Stimulated activated CD8-positive, alpha-beta memory T cell treated with anti-CD3 and anti-CD28 coated beads, Interleukin-4, amount 100 ng/mL, for 24 hours (primary cell): ENCODE measurements at places on chromosomes 5 and 9.

DNA sequence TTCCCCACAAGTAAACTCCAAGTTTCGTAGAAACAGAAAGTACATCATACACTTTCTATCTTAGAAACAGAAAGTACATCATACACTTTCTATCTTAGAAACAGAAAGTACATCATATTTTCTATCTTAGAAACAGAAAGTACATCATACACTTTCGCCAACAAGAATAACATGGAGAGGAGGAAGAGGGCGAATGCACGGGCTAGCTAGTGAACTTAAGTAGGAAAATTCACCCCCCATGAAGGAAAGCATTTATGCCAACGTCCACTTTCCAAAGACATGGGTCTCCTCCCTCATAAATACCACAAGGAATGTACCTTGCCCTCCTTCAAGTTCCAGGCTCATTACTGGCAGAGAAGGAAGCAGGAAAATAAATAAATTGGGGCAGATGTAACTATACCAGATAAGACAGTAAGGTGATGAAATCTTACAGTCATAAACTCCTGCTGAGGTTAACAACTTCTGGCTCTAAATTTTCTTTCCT is 64.7 kb downstream of the FRMD3 start:
- DNase-seq, result no peak

DNA sequence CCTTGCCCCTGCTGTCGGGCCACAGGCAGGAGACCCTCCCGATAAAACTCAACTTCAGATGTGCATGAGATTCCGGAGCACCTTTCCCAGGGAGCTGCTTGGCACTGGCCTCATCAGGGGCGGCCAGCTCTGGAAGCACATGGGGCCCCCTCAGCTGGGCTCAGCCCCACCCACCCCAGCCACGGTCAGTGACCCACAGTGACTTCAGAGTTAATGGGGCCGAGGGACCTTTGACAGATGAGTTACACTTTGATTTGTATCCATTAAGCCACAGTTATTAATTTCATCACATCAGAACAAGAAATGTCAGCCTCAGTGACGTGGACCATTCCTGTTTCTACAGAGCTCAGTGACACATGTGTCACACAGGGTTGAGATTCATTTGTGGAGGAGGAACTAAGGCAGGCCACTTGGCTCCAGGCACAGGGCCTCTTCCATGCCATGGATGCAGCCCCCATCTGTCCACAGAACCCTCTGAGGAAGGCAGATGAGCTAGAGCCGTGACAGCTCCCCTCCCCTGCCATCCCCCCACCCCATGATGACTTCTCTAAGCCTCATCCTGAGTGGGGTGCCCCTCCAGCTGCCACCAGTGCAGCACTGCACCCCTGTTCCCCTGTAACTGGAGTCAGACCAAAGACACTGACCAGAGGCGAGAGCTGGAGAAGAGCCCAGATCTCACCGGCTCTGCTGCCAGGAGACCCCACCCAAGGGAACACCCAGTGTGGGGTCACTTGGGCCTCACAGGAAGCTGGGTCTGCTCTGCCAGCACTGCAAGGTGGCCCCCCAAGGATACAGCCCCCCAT is 69.4 kb upstream of the ADAMTS2 start:
- no peak for DNase-seq

DNA sequence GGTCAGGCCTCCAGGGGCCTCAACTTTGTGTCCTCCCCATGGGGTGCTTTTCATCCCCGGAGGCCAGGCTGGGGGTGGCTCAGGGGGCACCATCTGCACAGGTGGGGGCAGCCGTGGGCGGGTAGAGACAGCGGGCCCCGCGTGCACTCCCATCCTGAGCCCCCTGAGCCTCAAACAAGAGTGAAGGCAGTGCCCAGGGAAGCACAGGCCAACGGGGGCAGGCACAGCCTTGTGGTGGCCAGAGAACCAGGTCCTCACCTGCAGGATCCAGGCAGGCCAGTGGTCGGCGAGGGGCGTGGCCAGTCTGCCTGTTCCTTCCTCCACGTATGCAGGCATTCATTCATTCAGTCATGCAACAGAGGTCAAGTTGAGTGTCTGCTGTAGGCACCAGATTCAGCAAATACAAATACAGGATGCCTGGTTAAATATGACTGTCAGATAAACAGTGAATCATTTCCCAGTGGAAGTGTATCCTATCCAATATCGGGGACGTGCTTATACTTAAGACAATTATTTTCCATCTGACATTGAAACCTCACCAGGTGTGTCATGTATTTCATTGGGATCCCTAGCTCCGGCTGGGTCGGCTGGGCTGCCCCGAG is 22.3 kb downstream of the KCNT1 start:
- no peak for DNase-seq

GRCh38 chr9:5890641-5891040 is at the start of gene MLANA:
Gene MLANA, plus strand, starts transcription at chr9:5890889. Its CDS starts 1,586 bp downstream, at chr9:5892475.
- DNase-seq, result no peak

DNA sequence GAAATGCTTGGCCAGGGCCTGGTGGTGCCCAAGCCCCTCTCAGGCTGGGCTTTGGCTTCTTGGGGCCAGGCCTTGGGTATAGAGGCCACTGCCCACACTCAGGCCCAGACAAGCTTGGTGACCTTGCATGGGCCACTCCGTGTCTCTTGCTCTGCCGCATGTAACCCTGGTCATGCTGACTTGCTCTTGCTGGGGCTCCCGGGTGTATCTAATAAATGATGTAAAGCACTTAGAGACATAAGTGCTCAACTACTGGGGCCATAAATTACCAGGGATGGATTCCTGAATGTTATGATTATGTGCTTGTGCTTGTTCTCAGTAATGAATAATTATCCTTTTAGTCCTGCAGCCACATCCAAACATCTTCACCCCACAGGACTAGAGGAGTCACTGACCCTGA is 54.0 kb downstream of the C5orf15 start:
- no peak for DNase-seq

GRCh38 chr9:128689293-128689774 is 312 bp downstream of the SET start:
- no peak for DNase-seq

DNA sequence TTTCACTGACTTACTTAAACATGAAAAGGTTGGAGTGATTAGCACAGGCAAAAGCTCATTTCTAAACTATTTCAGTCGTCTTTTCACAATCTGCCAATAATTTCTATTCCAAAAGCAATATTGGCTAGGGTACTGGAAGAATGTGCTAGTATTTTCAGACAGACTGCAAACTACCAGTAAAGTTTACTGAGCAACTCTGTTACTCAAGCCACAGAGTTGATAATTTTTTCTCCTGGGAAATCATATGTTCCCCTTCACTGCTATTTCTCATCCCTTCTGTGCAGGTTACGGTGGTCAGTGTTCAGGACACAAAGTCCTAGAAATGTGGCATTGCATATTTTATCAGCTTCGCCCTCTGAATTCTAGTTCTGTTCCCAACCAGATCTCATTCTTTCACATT is 343.3 kb upstream of the TNC start:
- DNase-seq, result no peak

- DNase-seq, result no peak
Observed at GRCh38 chr5:137533963-137534362, 34.8 kb upstream of the SPOCK1 start.

GRCh38 chr9:114198249-114199040 is 43.1 kb downstream of the COL27A1 start:
- no peak for DNase-seq

GRCh38 chr5:6492934-6493333 is 44.3 kb downstream of the UBE2QL1 start:
- DNase-seq, result no peak

- DNase-seq, result no peak
Observed at GRCh38 chr5:155665361-155665760, 651.8 kb downstream of the KIF4B start.

DNA sequence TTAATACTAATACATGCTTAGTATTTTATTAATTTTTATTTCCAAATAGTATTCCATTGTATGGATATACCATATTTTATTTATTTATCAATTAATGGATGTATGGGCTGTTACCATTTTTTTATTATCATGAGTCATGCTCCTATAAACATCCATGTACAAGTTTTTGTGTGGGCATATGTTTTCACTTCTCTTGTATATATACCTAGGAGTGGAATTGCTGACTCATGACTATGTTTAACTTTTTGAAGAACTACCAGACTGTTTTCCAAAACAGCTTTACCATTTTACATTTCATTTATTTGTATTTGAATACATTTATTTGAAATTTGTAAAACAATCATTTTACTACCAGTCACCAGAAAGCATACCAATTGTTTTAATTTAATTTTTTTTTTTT is 14.1 kb upstream of the LRRC19 start:
- DNase-seq, result no peak

DNA sequence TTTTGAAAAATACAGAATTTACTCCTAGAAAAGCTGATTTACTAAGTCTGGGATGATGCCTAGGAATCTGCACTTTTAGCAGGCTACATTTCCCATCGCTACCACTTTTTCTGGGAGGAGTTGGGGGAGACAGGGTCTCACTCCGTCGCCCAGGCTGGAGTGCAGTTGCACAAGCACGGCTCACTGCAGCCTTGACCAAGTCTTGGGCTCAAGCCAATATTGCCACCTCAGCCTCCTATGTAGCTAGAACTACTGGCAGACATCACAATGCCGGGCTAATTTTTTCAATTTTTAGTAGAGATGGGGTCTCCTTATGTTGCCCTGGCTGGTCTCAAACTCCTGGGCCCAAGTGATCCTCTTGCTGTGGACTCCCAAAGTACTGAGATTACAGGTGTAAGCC is 85.9 kb downstream of the NR6A1 start:
- no peak for DNase-seq

DNA sequence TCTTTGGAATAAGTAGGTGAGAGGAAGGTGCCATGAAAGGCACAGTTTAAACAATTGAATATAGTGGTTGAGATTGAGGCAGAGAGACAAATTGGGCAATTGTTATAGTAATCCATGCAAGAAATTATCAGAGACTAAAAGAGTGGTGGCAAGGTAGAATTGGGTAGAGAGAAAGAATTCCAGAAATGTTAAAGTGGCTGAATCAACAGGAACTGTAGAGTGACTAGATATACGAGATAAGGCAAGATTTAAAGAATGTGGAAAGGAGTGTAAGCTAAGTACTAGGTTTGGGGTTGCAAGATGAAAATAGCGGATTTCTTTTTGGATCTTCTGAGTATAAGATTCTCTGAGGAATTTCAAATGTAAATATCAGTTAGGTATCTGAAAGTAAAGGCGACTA is 285.2 kb downstream of the DMRTA1 start:
- no peak for DNase-seq

- no peak for DNase-seq
Observed at GRCh38 chr9:70677055-70677735, 262.7 kb upstream of the KLF9 start.

- no peak for DNase-seq
Observed at GRCh38 chr5:89417990-89418389, 535.0 kb upstream of the MEF2C start.

DNA sequence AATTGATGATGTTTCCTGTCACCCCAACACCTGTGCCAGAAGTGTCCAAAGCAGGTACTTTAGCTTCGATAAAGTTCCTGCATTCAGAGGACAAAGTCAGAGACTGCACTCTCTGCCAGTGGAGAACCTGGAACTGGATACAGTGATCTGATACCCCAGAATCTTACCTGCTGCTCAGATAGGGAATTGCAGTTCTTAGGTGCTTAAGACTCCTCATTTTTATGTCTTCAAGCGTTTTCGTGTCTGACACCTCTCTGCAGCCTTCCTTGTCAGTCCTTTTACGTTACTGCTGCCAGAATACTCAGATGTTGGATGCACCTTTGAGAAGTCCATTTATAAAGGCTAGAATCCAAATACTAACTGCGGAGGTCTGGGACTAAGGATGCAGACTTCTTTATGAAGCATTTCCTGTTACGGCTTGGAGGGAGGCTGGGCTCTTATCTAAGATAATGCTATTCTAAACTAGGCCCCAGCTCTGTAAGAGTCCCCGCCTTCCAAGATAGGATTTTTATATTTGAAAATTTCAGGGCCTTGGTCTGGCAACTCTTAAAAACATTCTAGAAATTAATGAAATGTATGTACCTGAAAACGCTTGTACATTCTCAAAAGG is 1.9 kb downstream of the ISOC1 start:
- DNase-seq, result no peak

DNA sequence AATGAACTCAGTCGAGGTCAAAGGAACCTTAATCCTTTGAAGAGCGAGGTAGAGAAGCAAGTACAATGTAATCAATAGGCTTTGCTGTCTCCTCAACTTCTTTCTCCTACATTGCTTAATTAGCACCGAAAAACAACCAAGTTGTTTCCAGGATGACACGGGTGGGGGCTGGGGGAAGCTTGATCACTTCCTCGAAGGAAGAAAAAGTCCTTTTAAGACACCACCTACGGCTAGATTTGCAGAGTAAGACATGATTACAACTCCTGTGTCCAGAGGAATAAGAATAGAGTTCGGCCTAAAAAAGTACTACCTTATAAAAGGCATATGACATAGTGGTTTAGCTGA is 811 bp upstream of the ARRDC3 start:
- DNase-seq, result no peak

- no peak for DNase-seq
Observed at GRCh38 chr5:132193165-132193694, 34.4 kb downstream of the P4HA2 start.

- no peak for DNase-seq
Observed at GRCh38 chr5:149552553-149553160, 1.4 kb upstream of the CSNK1A1 start.

- DNase-seq, result peak; percentile 13
Observed at GRCh38 chr5:32462618-32463017, 18.1 kb upstream of the ZFR start.

- no peak for DNase-seq
Observed at GRCh38 chr5:109451146-109451545, 41.4 kb upstream of the PJA2 start.

DNA sequence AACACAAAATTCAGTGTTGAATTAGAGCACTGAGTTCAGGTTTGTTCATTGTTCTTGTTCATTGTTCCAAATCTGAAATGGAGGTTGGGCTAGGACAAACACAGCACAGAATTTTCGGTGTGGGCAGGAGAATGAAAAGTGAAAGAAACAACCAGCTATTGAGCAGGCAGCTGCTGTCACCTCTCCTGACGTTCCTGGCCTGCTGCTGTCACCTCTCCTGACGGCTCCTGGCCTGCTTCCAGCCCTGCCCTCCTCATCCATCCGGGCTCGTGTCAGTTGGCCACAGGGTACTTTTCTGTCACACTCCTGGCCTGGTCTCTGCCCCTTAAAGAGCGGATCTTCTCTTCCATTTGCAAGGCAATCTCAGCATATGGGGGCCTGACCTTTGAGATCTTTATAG is 45.2 kb upstream of the CKMT2 start:
- no peak for DNase-seq

GRCh38 chr9:128689820-128690683 is 1.0 kb downstream of the SET start:
- peak; percentile 38 for DNase-seq

- no peak for DNase-seq
Observed at GRCh38 chr9:95627802-95628201, 111.0 kb upstream of the PTCH1 start.

- peak; percentile 23 for DNase-seq
Observed at GRCh38 chr9:126317513-126317912, 9.1 kb upstream of the MVB12B start.

- DNase-seq, result no peak
Observed at GRCh38 chr5:99544356-99544755, 615.5 kb upstream of the CHD1 start.

DNA sequence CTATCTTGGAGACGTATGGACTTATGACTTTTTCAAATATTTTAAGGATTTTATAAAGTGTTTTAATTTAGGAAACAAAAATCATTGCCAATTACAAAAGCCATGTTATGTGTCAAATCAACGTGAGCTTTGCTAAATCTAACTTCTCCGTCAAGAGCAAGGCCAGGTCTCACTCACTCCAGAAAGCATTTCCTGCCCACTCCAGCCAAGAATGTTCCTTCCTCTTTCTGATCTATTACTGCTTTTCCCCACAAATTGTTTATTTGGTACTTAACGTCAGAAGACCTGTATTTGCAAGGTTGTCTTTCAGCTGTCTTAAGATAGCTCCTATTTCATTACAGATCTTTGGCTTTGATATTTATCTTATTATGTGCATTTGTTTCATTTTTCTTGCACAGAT is 193.5 kb upstream of the HAPLN1 start:
- no peak for DNase-seq
